Activated CD4-positive, alpha-beta T cell treated with anti-CD3 and anti-CD28 coated beads, Interleukin-10, Interleukin-2, amounts not matched to agents 100 ng/mL and 50 ng/mL, durations not matched to agents 16 hours and 8 hours (primary cell): ENCODE measurements at places on chromosomes 4 and X.

DNA sequence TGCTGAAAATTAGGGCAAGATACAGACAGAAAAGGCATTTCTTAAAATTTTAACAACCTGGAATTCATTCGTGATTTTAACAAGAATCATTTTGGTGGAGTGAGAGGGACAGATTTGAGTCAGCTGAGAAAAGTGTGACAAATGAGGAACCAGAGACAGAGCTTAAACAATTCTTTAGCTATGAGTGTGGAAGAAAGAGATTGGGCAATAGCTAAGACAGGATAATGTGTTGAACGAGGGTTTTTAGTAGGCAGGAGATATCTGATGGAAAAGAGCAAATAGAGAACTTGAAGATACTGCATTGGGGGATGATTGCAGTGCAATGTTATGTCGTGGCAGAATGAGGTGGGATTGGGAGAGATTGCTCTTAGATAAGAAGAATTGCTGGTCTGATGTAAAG lies 164.2 kb upstream of the SPRY1 start:
- DNase-seq = peak; percentile 12

- DNase-seq = peak; percentile 84
These were observed 57.2 kb upstream of the FAM9C start for GRCh38 chrX:13101441-13102139.

- DNase-seq = peak; percentile 81
These were observed 915 bp upstream of the RAB33B start for GRCh38 chr4:139453041-139453370.

- DNase-seq = no peak
These were observed 13.0 kb downstream of the SMARCA1 start for GRCh38 chrX:129510331-129510730.

DNA sequence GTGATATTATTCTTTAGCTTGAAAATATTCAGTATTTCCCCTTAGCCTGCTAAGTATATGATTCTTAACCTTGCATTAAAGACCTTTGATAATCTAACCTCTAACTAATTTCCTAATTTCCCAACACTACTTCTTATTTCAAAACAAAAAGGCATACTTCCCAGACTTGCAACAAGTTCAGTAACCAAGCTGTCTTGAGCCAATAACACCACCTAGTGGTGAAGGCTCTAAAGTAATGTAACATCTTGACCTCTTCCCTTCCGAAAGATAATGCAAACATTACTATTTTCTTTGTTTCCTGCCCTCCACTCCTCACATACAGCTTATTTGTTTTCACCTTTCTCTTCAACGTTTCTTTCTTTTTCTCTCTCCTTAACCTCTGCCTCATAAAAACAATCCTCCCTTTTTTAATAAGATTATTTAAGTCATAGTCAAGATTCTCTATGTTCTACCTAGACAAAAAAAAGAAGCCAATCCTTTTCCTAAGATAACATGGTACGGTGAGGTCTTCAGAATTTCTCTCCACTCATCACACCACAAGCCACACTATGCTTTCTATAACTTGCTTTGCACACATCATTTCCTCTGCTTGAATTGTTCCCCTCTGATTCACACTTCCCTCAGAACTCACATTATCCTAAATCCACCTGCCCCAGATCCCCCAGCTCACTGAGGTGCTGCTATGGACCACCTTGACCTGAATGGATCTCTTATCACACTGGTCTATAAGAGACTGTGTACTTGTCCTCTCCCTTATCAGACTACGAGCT lies 3.5 kb downstream of the FAT1 start:
- DNase-seq = no peak

DNA sequence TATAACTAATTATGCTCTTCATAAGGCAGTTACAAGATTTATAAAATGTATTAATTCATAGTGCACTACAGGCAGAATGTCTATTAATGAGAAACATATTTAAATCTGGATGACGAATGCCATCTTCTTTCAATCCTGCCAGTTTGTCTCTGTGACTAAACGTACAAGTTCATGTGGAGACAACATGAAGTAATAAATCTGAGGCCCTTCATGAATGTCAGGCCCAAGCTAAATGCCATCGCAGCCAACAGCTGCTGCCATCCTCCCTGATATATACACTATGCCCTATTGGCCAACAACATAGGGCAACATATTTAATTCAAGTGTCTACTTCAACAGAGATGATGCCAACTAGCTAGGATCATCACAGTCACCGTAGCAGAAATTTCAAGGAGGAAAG lies 43.7 kb downstream of the TSPAN5 start:
- no peak for DNase-seq

DNA sequence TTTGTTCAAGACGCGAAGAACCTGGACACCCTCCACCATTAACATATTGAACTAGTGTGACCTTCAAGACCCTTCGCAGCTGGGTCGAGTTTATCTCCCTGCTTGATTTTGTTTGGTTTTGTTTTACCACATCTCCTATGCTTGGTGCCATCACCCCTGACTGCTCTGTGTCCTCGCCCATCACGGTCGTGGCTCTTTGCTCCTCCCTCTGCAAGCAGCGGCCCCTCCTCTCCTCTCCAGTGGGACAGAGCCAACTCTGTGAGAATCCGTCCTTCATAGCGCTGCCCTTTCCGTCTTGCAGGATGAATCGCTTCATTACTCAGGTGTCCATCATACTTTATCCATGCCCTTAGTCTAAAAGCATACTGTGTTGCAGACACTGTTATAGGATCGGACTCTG lies 9.1 kb upstream of the FAM149A start:
- no peak for DNase-seq

GRCh38 chr4:107837317-107837716 lies 12.6 kb downstream of the SGMS2 start:
- no peak for DNase-seq

- no peak for DNase-seq
These were observed 639 bp upstream of the MTM1 start for GRCh38 chrX:150567645-150568319.
